ENCODE measurements at places on chromosomes 3 and 15.

DNA sequence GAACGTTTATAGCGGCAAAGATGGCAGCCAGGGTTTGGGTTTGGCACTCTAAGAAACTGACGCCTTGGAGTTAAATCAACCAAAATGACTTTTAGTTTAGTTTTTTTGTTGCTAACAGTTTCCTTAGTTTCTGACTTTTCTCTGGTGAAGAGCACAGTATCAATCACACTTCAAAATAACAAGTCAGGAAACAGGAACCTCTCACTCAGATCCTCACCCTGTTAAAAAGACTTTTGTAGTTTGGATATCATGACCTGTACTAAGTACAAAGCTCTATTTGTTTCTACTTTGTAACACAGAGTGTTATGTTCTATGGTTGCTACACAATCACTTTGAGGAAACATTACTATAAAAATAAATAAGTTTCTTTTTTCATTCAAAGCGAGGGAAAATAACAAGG lies 51.1 kb downstream of the ATP10A start:
- H3K27ac ChIP-seq = no peak overlapping the region
- peaks cover 2% of the 10 kb centered on the region for H3K36me3 ChIP-seq

GRCh38 chr3:95387242-95388021 lies 1324.6 kb downstream of the NSUN3 start:
- H3K27ac ChIP-seq = no peak overlapping the region
- no peaks in the 10 kb centered on the region for H3K27me3 ChIP-seq
- no peaks in the 10 kb centered on the region for H3K36me3 ChIP-seq
- no peak overlapping the region for H3K4me3 ChIP-seq
- DNase-seq = no peak

- no peaks in the 10 kb centered on the region for H3K4me1 ChIP-seq
- no peak overlapping the region for H3K4me3 ChIP-seq
- no peaks in the 10 kb centered on the region for H3K36me3 ChIP-seq
- H3K27ac ChIP-seq = no peak overlapping the region
- no peaks in the 10 kb centered on the region for H3K27me3 ChIP-seq
Observed at GRCh38 chr15:50774450-50774849, 8.9 kb upstream of the SPPL2A start.

DNA sequence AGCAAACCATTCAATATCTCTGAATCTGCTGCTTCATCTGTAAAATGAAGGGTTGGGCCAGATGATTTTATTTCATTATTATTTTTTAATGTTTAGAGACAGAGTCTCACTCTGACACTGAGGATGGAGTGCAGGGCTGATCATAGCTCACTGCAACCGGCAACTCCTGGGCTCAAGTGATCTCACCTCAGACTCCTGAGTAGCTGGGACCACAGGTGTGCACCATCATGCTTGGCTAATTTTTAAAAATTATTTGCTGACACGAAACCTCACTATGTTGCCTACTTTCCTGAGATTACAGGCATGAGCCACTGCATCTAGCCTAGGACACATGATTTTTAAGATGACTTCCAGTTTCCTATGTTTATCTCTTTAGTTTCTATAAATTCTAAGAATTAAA lies 105.8 kb downstream of the P3H2 start:
- no peak overlapping the region for H3K27ac ChIP-seq
- H3K27me3 ChIP-seq = peaks cover 2% of the 10 kb centered on the region
- DNase-seq = no peak
- no peaks in the 10 kb centered on the region for H3K4me1 ChIP-seq
- H3K4me3 ChIP-seq = no peak overlapping the region

DNA sequence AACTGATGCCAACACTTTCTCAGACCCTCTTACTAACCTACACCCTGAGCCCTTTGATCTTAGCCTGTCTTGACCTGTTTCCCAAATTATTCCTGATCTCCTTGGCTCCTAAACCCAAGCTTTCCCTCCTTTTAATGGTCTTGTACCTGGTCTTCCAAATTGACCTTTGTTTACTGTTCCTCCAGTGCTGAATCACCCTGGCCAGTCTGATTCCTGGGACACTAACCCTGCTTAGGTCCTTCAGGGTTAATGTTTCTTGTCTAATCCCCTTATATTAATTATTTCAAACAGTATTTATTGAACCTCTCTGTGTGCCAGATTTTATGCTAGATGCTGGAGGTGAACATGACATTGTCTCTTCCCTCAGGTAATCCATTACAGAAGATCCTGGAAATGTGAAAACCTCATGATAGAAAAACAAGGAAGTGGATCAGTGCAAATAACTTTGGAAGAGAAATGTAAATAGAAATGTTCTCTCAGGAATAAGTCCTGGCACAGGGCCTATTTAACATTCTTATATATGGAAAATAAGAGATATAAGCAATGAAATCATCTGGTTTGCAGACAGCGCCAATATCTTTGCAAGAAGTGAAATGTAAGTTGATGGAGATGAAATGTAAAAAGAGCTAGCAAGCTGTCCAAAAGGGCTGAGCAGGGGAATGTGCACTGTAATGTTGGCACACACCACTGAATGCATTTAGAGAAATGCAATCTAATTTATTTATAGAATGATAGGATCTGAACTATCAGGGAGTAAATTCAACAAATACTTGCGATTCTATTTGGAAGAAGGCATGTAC lies 20.7 kb downstream of the HGD start:
- DNase-seq = no peak
- H3K36me3 ChIP-seq = no peaks in the 10 kb centered on the region
- H3K4me1 ChIP-seq = no peaks in the 10 kb centered on the region
- no peak overlapping the region for H3K4me3 ChIP-seq

- no peaks in the 10 kb centered on the region for H3K36me3 ChIP-seq
- DNase-seq = no peak
- no peak overlapping the region for H3K4me3 ChIP-seq
- no peaks in the 10 kb centered on the region for H3K4me1 ChIP-seq
- no peak overlapping the region for H3K27ac ChIP-seq
Observed at GRCh38 chr3:110318108-110318507, 753.5 kb upstream of the NECTIN3 start.

DNA sequence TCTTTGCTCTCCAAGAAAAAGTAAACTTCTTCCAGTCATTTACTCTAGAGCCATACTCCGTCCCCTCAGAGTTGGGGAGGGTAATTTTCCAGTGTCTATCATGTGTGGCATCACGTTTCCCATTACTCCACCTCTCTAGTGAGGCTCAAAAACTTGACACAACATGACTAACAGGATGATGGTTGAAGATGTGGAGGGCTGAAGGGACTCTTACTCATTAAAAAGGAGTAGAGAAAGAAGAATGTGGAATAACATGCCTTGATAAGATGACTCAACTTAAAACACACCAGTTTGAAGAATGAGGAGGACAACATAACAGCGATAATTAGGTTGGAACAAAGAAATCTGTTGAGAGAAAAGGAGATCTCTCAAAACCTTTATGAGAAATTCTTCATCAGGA lies 894.3 kb downstream of the OTOL1 start:
- no peaks in the 10 kb centered on the region for H3K36me3 ChIP-seq
- DNase-seq = no peak
- H3K27ac ChIP-seq = no peak overlapping the region
- H3K4me1 ChIP-seq = no peaks in the 10 kb centered on the region
- H3K27me3 ChIP-seq = no peaks in the 10 kb centered on the region

- DNase-seq = no peak
- H3K36me3 ChIP-seq = no peaks in the 10 kb centered on the region
- no peaks in the 10 kb centered on the region for H3K27me3 ChIP-seq
- H3K4me1 ChIP-seq = no peaks in the 10 kb centered on the region
- H3K27ac ChIP-seq = no peak overlapping the region
- H3K4me3 ChIP-seq = no peak overlapping the region
Observed at GRCh38 chr3:62592408-62592807, 219.1 kb upstream of the FEZF2 start.

- no peaks in the 10 kb centered on the region for H3K27me3 ChIP-seq
- H3K27ac ChIP-seq = no peak overlapping the region
- H3K4me1 ChIP-seq = no peaks in the 10 kb centered on the region
- no peak for DNase-seq
- no peaks in the 10 kb centered on the region for H3K36me3 ChIP-seq
- H3K4me3 ChIP-seq = no peak overlapping the region
Observed at GRCh38 chr3:143242691-143243090, 123.1 kb downstream of the CHST2 start.

GRCh38 chr3:66092175-66092995 lies 53.7 kb upstream of the MAGI1 start:
- H3K27me3 ChIP-seq = no peaks in the 10 kb centered on the region
- no peak for DNase-seq
- no peaks in the 10 kb centered on the region for H3K36me3 ChIP-seq
- H3K27ac ChIP-seq = no peak overlapping the region

DNA sequence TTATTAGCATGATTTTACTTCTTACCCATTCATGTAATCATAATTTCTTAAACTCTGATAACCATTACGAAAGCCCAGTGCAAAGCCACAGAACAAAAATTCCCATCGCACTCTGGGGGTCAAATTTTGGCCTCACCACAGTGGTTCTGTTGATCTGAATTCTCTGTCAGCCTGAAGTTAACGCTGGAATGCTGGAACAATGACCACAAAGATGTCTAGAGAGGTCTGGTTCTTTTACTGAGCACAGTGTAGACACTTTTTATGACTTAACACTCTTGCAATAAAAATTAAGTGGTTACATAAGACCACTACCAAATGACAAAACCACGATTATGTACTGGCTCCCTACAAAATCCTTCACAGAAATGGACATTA lies 94.7 kb downstream of the PDZRN3 start:
- H3K36me3 ChIP-seq = no peaks in the 10 kb centered on the region

DNA sequence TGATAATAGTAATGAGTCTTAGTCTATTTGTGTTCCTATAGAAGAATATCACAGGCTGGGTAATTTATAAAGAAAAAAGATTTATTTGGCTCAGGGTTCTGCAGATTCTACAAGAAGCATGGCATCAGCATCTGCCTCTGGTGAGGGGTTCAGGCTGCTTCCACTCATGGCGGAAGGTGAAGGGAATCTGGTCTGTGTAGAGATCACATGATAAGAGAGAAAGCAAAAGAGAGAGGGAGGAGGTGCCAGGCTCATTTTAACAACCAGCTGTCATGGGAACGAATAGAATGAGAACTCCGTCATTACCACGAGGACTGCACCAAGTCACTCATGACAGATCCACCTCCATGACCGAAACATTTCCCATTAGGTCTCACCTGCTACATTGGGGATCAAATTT lies 664.0 kb upstream of the SGO1 start:
- no peak overlapping the region for H3K4me3 ChIP-seq
- H3K27ac ChIP-seq = no peak overlapping the region
- H3K27me3 ChIP-seq = no peaks in the 10 kb centered on the region
- no peaks in the 10 kb centered on the region for H3K36me3 ChIP-seq
- H3K4me1 ChIP-seq = no peaks in the 10 kb centered on the region

GRCh38 chr15:65060641-65061397 lies 7.0 kb downstream of the RASL12 start:
- no peaks in the 10 kb centered on the region for H3K36me3 ChIP-seq
- peaks cover 3% of the 10 kb centered on the region for H3K4me1 ChIP-seq
- H3K27me3 ChIP-seq = peaks cover 2% of the 10 kb centered on the region
- DNase-seq = no peak
- no peak overlapping the region for H3K27ac ChIP-seq

DNA sequence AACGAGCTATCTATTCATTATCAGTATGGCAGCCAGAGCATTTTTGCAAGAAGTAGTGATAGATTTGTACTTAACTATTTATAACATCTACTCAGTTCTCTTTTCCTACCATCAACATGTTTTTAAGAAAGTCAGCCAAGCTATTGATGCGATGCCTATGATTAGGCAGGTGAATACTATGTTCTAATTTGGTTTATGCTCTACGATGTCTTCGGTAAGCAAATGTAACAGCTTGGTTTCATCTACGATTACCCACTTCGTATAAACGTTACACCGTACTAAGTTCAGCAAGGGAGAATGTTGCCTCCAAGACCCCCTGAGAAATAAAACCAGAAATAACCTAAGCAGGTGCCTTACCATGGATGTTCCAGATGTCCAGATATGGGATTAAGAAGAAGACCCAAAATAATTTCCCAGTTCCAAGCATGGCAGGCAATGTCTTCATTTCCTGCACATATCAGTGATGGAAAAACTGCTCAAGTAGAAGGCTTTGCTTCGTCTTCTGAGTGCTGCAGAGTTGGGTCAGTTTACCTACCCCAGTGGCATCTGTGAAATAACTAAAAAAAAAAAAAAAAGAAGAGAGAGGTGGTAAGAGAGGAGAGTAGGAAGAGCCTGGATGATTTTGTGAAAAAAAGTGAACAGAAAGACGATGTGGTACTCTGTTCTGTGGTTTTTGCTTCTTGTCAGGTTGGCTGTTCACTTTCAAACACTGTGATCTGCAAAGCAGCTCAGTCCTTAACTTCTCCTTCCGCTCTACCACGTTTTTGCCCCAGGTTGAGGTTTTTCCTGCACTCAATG lies at the start of gene BTLA:
TSS of gene BTLA (minus strand) at position 559 of the 798 bp plus-strand sequence. CDS start at position 445, 114 bp downstream.
- H3K4me3 ChIP-seq = peak within 1 kb of the TSS; percentile 41

DNA sequence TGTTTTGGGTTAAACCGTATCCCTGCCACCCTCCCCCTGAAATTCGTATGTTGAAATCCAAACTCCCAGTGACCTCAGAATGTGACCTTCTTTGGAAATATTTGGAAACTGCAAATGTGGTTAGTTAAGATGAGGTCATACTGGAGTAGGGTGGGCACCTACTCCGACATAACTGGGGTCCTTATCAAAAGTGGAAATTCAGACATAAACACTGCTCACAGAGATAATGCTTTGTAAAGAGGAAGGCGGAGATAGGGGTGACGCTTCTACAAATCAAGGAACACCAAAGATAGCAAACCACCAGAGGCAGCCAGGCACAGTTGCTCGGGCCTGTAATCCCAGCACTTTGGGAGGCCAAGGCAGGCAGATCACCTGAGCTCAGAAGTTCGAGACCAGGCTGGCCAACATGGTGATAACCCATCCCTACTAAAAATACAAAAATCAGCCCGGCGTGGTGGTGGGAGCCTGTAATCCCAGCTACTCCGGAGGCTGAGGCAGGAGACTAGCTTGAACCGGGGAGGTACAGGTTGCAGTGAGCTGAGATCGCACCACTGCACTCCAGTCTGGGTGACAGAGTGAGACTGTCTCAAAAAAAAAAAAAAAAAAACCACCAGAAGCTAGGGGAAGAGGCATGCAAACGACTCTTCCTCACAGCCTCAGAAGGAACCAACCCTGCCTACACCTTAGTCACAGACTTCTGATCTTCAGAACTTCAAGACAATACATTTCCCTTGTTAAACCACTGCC lies 51.1 kb upstream of the CHD2 start:
- no peak overlapping the region for H3K4me3 ChIP-seq
- peak; percentile 55 for DNase-seq
- H3K4me1 ChIP-seq = peaks cover 36% of the 10 kb centered on the region

GRCh38 chr3:53046171-53047170 lies 598 bp upstream of the SFMBT1 start:
- H3K27ac ChIP-seq = no peak overlapping the region
- peaks cover 74% of the 10 kb centered on the region for H3K27me3 ChIP-seq
- H3K4me3 ChIP-seq = peak overlapping the region; percentile 73
- DNase-seq = peak; percentile 74

GRCh38 chr3:50249457-50249856 lies 13.5 kb downstream of the GNAI2 start:
- no peak for DNase-seq
- H3K36me3 ChIP-seq = peaks cover 29% of the 10 kb centered on the region
- H3K4me3 ChIP-seq = no peak overlapping the region
- no peak overlapping the region for H3K27ac ChIP-seq
